SJSA1 (cell line): ENCODE measurements at places on chromosomes 1 and 21. TPM values are rescaled to one million over a fixed set of nuclear protein-coding genes. Genes with fewer than 3 reads are reported as not detected.

ATP1A2 gene
- total RNA-seq: 1.2 TPM in 1 of 2 replicates, not detected in the other

FCGR3B gene
- total RNA-seq: not detected in 2 replicates

GRCh38 chr1:22745669-22746585, 35.3 kb downstream of the EPHB2 start:
- peak; percentile 58 for DNase-seq

DNA sequence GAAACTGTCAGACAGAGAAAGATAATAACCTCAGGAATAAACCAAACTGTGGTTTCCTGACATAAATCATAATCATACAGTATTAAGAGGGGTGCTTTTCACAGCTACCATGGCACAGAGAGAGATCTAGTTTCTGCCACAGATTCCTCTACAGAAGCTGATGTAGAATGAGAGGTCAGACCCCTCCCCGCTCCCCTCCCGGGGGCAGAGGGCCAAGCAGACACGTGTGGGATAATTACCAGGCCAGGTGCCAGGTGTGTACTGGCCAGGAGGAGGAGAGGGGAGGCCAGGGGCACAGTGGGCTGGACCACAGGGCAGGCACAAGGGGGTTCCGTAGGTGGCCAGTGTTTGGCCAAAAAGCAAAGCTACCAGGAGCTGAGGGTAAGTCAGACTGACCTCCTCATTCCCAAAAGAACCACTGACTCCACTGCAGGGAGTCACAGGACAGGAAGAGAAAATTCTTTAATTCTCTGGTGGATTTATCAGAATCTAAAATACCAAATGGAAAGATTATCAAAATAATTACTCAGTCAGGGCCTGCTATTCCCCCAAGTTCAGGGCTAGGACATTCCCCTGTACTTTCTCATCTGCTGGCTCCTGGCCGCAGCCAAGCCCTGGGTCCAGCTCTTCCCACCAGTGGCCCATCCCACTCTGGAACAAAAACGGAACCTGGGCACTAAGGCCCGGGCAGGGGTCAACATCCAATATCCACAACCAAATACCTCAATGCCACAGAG, 30.0 kb downstream of the C2CD2 start:
- DNase-seq: no peak

- DNase-seq: no peak
Measured at GRCh38 chr1:86085741-86086409, 70.7 kb downstream of the COL24A1 start.

DNA sequence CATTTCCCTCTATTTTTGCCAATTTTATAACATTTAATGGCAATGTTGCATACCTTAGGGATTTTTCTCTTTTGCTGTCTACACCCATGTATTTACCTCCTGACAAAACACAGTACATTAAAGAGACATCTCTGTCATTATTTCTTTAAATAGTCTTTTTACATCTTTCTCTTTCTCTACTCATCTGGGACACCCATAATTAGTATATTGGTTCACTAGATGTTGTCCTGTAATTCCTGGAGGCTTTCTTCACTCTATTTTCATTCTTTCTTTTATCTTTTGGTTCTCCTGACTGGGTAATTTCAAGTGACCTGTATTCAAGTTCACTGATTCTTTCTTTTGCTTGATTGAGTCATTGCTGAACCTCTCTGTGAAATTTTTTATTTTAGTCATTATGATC, 74.3 kb downstream of the FCRL5 start:
- no peak for DNase-seq

DNA sequence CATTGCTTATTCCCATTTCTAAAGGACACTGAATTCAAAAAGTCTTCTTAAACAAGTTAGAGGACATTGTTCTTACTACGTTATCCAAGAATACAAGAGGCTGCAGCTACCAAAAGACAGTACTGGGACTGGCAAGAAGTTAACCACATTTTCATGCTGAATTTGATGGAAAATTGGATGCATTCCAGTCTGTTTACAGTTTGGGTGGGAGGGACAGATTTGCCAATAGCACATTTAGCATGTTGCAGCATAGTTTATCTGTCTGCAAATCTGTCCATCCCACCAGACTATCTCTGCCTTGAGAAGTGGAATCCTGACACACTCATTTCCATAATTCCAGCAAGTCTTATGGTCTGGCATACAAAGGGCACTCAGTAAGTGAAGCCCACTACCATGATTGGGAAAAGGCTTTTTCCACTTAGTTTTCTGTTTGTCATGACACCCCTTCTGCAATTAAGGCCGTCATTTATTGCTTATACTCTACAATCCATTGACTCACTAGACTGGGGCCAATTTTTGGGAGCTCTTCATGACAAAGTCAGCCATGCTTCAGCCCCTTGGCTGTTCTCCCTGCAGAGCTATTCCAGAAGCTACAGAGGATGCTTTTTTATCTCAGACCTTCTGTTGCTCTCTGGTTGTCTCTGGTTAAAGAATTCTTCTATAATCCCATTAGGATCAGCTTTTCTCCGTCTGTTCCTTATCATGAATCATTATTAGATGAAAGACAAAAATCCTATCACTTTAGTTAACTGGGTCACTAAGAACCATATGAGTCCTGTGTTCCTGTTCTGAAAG, 355.8 kb upstream of the PTBP2 start:
- no peak for DNase-seq
